ENCODE measurements at places on chromosomes 4 and X.

GRCh38 chr4:14046642-14047041 lies 419.1 kb upstream of the BOD1L1 start:
- no peak for DNase-seq

GRCh38 chrX:124435616-124436015 lies 89.3 kb downstream of the SH2D1A start:
- no peak for DNase-seq

GRCh38 chr4:113837397-113837796 lies 75.9 kb upstream of the CAMK2D start:
- DNase-seq = peak; percentile 61

- DNase-seq = no peak
Observed at GRCh38 chr4:94508806-94509205, 57.1 kb downstream of the PDLIM5 start.
